ENCODE measurements at places on chromosomes 2 and 18.

DNA sequence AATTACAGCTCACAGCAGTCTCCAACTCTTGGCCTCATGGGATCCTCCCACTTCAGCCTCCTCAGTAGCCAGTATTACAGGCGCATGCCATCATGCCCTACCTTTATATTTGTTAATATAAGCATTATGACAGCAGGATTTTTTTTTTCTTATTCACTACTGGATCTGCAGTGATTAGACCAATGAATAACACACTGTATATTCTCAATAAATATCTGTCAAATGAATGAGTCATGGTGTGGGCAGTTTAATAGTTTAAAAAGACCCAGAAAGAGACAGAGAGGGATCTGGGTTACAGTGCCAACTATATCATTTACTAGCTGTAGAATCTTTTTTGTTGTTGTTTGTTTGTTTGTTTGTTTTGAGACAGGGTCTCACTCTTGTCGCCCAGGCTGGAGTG, 62.4 kb upstream of the LTBP1 start:
- DNase-seq: no peak

DNA sequence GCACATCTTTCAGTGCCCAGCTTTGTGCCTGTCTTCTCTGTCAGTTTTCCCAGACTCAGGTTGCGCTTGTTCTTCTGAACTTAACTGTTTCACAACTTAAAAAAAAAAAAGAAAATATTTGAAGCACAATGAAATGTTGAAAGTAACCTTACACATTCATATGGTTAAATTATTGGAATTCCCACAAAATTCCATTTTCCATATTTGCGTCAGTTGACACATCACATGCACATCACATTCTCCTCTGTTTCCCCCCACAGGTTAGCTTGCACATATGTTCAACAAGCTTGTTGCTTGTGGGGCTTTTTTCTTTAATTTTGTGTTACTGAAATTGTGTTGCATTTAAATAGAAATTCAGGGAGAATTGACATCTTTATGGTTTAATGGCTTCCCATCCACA, 8.3 kb downstream of the MYO1B start:
- DNase-seq: no peak

- no peak for DNase-seq
These were observed 4.9 kb upstream of the USP40 start for GRCh38 chr2:233571462-233571861.

DNA sequence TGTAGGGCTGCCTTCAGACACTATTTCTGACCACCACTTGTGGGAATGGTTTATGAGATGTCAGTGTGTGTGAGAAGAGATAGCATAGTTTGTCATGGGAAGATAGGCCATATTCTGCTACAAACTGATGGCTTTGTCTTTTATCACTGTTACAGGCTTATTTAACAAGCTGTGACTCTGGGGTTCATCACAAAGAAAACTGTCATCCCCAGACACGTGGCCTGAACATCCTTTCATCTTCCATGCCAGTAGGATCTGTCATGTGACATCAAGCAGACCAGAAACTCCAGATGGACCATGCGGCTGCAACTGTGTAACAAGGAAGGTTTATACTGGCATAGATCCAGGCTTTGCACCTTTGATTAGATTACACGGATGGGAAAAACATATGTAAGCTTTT, 128.6 kb upstream of the KCNH7 start:
- DNase-seq: no peak

Measured in astrocyte of the cerebellum (primary cell).